ENCODE measurements at places on chromosomes 4 and X.
A peak's percentile ranks its signal among the peaks of the same experiment; 100 is the strongest.

DNA sequence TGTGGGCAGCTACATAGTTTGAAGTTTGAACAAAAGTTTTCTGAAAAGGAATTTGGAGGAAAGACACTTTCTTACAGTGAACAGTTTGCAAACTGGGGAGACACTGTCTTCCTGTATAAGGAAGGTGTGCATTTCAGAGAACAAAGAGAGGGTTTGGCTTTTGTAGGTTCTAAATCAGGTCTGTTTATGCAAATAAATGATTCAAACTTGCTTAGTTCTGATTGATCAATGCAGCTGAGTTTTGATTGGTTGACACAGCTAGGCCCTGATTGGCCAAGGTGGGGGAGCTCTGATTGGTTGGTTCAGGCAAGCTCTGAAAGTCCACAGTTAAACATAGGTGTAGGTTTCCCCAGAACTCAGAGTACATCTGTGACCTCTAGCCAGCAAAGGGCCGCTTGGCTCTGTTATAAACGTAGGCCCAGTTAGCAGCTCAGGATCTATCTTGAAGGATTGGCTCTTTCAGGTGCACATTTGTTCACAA is 63.0 kb upstream of the ENPP6 start:
- DNase-seq: no peak

DNA sequence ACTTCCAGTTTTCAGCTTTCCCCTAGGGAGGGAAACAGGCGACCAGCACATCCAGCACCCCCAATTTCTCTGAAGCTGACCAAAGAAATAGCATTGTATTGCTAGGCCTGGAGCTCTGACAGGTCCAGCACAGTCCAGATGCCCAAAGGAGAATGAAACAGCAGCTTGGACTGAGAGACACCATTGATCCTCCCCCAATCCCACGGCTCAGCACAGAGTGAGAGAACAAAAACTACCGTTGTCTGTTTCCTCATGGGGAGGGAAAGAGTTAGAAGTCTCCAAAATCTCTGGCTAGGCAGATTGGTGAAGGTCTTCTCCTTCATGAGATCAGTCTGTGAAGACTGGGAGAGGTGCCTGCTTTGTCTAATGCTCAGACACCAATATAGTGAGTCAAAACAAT is 8.6 kb downstream of the TCEAL7 start:
- no peak for DNase-seq

GRCh38 chr4:8913121-8913857 is 41.6 kb upstream of the HMX1 start:
- no peak for DNase-seq

GRCh38 chrX:49266523-49267445 is 2.3 kb upstream of the FOXP3 start:
- no peak for DNase-seq

- no peak for DNase-seq
Measured at GRCh38 chr4:2930758-2931511, 32.3 kb downstream of the NOP14 start.

DNA sequence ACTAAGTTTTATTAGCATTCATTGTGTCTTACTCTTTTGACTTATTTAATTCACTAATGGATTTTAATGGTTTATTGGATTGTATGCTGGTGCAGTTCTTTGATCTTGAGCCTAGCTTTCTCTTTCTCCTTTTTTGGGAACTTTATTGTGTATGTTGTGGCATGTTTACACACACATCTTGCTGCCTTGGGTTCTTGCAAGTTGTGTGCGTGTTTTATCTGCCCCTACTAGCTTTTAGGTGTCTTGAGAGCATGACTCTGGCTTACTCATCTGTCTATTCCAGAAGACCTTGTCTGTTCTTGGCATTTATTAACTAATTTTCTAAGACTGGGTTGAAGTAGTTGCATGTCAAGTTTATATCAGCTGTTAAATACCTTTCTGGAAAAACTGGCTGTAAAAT is 2.7 kb downstream of the TMEM165 start:
- DNase-seq: peak; percentile 33

DNA sequence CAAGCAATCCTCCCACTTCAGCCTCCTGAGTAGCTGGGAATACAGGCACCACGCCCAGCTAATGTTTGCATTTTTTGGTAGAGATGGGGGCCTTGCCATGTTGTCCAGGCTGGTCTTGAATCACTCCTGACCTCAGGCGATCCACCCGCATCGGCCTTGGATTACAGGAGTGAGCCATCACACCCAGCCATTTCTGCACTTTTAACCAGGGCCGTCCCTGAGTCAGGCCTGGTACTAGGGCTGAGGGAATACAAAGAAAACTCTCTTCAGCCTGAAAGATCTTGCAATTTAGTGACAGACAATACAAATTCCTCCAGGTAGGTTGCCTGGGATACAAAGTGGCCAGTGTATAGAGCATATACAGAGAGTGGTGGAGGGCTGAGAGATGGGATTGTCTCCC is 65.8 kb downstream of the BCOR start:
- no peak for DNase-seq

DNA sequence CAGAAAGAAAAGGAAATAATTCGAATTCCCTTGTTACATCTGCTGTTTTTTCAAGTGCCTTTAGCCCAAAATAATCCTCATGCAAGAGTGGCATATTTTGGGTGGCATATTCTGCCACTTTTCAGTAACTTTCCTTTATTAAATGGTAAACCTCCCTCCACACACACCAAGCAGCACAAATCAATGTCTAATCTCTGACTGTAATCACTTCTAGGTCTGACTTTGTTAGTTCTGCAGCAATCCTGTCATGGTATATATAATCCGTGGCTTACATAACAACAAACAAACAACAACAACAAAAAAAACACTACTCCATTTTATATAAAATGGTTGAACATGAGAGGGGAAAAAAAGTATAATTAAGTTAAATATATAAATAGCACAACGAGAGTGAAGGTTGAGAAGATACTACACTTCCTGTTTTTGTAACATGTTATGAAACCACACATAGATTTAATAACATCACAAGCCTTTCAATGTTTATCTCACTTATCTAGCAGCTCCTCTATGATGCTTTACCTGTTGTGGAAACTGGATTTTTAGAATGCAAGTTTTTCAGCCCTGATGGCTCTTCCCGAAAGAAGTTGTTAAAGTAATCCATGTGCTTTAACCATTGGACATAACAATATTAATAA is 715.4 kb downstream of the GRXCR1 start:
- DNase-seq: no peak

Measured in cardiac fibroblast (primary cell).